Fibroblast of skin of left quadriceps (primary cell): ENCODE measurements at places on chromosomes 4 and X.

- DNase-seq: no peak
These were observed 96.2 kb downstream of the CDS1 start for GRCh38 chr4:84678976-84679744.

DNA sequence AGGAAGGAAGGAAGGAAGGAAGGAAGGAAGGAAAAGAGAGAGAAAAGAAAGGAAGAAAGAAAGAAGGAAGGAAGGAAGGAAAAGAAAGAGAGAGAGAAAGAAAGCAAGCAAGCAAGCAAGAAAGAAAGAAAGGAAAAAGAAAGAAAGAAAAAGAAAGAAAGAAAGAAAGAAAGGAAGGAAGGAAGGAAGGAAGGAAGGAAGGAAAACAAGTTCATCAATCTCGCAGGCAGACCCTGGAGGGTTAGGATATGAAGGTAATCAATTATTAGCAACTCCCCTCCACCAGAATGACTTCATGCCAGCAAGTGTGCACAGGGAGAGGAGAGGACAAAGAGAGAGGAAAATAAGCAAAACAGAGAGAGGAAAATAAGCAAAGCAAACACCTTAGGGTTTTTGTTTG, 80.2 kb downstream of the MTNR1A start:
- DNase-seq: no peak

DNA sequence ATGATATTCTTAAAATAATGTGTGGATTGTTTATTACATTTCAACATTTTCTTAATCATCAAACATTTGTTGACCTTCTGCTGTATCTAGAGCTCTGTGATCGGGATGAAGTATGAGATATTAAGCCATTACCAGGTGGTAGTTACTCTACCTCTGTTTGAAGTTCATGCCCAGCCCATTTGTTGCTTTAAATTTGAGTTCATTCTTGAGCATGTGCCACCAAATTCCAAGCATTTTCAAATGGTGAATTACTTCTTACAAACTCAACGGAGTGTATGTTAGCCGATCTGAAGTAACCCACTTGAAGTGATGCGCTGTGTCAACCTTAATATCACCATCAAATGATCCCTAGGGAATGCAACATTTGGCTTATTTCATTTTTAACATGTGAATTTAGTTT, 7.3 kb upstream of the DTHD1 start:
- no peak for DNase-seq

- DNase-seq: no peak
These were observed 84.2 kb downstream of the DKK2 start for GRCh38 chr4:106951891-106952290.

DNA sequence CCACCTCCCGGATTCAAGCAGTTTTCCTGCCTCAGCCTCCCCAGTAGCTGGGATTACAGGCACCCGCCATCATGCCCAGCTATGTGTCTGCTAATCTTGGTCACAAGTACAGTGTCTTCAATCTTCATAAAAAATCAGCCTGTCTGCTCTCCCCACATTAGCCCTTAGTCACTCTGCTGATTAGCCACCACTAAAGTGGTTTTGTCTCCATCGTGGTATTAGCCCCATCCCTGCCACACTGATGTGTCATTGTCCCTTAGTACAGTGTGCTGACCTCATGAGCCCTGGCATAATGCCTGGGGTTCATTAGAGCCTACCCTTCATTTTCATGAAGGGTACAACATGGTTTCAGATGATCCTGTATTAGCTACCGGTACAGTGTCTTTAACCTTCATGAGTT, 49.9 kb downstream of the ZNF157 start:
- no peak for DNase-seq

DNA sequence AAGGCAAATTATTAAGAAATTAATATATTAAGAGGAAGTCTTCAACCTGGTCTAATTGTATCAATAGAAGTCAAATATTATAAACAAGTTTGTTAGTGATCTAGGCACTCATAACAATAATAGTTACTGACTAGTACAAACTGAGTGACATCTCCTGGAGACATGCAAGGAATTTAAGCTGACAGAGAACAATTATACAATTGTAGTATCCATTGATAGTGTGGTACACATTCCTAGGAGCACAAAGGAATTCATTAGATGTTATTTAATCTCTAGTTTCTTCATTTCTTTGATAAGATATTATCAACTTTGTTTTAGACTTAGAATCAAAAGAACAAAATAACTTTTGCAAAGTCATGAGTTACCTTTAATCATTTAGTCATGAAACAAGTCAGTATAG, 1048.6 kb downstream of the PCDH7 start:
- no peak for DNase-seq

DNA sequence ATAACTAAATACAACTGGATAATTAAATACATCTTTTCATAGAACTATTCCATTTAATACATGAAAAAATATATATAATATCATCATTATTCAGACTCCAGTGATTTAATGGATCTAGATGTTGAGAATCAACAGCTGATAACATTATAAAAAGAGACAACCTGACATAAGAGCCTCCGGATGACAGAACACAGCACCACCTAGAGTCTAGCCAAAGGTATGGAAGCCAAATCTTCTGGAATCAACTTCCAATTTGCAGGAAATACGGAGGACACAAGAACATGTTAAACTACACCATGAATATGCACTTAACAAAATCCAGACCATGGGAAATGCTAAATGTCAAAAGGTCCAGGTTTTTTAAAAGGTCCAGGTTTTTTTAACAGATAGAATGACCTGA, 55.0 kb downstream of the LRBA start:
- DNase-seq: no peak

GRCh38 chrX:56314334-56314733, 82.2 kb downstream of the KLF8 start:
- no peak for DNase-seq

GRCh38 chrX:151996347-151996746, 21.9 kb upstream of the GABRE start:
- no peak for DNase-seq

DNA sequence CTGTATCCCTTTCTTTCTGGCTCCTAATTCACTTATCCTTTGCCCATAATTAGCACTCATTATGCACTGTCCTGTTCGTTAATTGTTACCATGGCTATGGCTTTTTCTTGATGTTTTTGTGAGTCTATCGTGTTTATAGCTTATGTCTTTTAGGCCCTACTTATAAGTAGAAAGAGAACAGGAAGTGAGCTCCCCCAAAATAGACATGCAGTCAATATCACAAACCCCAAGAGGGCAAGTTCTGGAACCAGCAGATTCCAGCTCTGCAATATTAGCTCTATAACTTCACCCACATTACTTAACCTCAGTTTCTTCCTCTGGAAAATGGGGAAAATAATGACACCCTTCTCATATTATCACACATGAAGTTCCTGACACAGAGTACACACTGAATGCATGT, 7.4 kb upstream of the HS3ST1 start:
- DNase-seq: no peak

GRCh38 chr4:158676076-158676475, 4.0 kb downstream of the ETFDH start:
- DNase-seq: no peak

GRCh38 chr4:98692411-98692810, 34.0 kb upstream of the TSPAN5 start:
- no peak for DNase-seq

GRCh38 chrX:113726009-113726408, 857.9 kb upstream of the HTR2C start:
- DNase-seq: no peak

GRCh38 chrX:21479695-21480270, 105.6 kb downstream of the CNKSR2 start:
- peak; percentile 18 for DNase-seq

DNA sequence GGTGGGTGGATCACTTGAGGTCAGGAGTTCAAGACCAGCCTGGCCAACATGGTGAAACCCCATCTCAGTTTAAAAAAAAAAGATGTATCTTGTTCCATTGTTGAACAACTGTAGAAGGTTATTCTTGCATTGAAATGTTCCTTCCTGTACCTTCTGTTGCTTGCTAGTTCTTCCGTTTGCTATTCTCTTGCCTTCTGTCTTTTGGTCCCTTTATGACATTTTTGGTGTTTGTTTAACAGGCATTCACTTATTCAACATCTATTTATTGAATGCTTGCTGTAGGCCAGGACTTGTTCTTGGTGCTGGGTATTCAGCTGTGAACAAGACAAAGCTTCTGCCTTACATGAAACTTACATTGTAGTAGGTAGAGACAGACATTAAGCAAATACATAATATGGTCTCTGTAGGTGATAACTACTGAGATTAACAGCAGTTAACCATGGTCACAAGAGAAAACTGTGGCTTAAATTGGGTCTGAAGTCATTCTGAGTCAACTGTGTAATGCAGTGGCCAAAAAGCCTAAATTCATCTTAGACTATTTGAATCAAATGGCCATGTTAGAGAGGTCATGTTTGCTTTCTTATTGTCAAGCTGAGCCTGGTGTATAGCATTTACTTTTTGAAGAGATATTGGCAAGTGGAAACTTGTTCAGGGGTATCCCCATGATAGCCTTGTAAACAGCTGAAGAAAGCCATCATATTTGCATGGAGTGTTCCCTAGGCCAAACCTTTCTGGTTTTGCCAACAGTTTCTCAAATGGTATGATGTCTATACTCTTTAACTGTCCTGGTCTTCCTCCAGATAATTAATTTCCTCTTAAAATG, 35.6 kb downstream of the GAB1 start:
- no peak for DNase-seq

DNA sequence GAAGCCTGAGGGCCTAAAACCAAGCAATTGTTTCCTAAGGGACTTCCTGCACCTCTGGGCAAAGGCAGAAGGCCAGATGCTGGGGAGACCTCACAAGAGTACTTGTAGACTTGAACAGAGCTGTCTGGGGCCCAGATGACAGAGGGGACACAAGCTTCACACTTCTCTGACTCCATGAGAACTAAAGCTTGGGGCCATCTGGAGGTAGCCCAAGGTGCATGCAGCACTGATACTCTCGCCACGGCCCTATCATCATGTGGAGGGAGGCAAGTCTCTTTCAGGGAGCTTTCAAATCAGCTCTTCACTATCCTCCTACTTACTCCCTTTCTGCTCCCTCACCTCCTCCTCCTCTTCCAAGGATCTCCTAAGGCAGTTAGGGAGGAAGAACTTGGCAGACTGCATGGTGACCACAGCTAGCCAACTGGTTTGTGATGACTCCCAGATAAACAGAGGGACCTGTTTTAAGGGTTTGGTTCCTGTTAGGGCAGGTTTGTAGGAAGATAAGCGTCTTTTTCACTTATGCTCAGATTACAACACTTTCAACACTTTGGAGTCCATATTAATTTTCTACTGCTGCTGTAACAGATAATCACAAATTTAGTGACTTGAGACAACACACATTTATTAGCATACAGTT, 23.8 kb downstream of the MSL3 start:
- no peak for DNase-seq

- no peak for DNase-seq
These were observed 2.7 kb upstream of the UGT2B15 start for GRCh38 chr4:68673143-68673542.

DNA sequence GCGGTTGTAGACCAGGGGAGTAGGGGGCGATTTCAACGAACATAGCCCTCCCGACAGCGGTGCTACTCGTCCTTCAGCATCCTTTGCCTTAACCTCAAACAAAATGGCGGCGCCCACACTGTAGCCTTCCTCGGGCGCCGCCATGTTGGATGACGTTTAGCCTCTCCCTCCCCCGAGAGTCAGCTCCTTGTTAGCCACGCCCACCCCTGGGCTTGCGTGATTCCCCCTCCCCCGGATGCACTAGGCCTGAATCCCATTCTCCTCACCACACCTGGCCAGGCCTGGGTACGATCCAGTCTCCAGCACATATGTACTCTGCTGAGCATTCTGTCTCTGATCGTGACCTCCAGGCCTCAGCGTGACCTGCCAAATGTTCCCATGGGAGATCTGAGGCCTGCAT, 49.0 kb upstream of the ZNF157 start:
- peak; percentile 17 for DNase-seq

DNA sequence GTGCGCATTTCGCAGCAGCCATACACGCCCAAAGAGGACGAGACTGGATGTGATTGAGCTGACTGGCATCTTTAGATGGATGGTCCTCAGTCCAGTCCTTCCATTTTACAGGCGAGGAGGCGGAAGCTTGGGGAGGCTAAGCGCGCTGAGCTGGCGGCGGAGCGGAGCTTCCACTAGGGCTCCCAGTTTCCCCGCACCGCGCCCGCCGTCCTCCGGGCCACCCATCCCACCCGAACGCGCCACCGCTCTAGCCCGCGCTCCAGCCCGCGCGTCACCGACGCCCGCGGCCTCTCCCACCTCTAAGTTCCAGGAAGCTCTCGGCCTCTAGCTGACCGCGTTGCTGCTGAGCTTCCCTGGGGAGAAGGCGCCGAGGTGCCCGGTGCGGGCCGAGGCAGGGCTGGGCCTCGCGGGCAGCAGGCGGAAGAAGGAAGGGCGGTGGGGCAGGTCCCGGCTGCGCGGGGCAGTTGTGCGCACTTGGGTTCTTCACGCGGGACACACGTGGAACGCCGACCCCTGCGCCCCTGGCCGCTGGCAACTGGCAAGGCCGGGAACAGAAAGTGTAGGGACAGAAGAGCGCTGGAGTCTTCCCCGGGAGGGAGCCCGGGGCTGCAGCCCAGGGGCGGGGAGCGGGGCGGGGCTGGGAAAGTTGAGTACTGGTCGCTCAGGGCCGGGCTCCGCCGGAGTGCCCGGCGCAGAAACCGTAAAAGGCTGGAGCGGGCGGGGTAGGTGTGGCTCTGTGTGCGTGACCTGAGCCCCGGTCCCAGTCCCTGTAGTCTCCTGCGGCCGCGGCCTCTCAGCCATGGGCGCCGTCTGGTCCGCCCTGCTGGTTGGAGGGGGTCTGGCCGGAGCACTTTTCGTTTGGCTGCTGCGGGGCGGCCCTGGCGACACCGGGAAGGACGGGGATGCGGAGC, at the start of gene STBD1:
Gene STBD1 (plus strand): TSS at position 763 of the 911 bp plus-strand sequence. CDS start 37 bp downstream, at position 800.
- peak; percentile 17 for DNase-seq

GRCh38 chr4:2832309-2832980, 11.2 kb upstream of the ADD1 start:
- no peak for DNase-seq

DNA sequence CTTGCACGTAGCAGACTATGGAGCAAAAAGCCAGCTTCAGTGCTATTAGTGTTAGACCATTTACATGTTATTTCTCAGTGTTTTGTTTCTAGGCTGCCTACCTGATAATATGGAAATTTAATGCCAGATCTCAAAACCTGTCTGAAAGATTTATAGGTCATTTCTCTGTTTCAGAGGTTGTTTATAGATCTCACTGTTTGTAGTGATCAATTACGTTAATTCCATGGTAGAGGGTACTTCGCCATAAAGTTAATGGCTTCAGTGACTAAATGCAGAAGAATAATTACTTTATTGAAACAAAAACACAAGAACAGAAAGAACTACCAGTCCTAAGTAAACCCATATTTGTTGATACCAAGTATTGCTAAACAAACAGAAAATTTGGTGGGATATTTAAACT, 420.8 kb downstream of the ARHGAP24 start:
- no peak for DNase-seq

GRCh38 chrX:69025802-69026301, 139.4 kb downstream of the PJA1 start:
- DNase-seq: no peak

GRCh38 chr4:144650311-144651005, 4.5 kb downstream of the HHIP start:
- DNase-seq: no peak

- no peak for DNase-seq
These were observed 19.7 kb upstream of the GPR78 start for GRCh38 chr4:8560265-8561047.

GRCh38 chr4:165301833-165302232, 25.6 kb upstream of the MSMO1 start:
- DNase-seq: no peak

- DNase-seq: peak; percentile 86
These were observed 21.0 kb downstream of the RBM47 start for GRCh38 chr4:40608628-40609027.

- peak; percentile 65 for DNase-seq
These were observed 93.1 kb downstream of the PSAPL1 start for GRCh38 chr4:7341491-7342222.
